ENCODE measurements at places on chromosomes 3 and 15.

- DNase-seq = peak; percentile 38
These were observed 36.7 kb upstream of the SECISBP2L start for GRCh38 chr15:49082960-49083359.

DNA sequence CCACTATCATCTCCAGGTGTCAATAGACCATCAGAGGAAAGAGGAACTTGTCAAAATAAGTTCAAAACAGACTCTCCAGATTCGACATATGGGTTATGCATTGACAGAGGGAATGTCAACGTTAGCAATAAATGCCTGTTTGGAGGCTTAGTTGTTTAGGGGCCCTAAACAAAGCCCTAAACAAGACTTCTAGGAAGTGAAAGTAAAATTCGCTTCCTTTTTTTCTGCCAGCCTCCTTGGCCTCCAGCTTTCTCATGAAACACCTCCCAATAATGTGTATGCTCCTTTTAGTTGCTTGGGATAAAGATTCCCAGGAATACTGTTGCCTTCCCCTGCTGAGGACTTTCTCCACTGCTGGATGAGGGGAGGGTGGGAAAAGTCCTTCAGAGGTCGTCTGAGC lies 70.9 kb upstream of the ARNT2 start:
- no peak for DNase-seq

DNA sequence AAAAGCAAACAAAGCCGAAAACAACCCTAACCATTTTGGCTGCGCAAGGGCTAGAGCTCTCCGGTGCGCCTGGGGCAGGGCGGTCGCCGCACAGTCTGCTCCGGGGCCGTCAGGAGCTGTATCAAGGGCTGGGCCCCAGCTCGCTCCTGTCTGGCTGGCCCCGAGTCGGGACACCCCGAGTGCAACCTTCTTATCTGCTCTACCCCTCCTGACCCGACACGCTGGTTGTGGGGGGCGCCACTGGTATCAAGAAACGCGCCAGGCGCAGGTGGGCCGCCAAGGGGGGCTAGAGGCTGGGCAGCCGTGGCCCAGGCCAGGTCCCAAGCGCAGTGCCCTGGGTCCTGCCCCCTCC lies 36.0 kb downstream of the NR2F2 start:
- DNase-seq = no peak

DNA sequence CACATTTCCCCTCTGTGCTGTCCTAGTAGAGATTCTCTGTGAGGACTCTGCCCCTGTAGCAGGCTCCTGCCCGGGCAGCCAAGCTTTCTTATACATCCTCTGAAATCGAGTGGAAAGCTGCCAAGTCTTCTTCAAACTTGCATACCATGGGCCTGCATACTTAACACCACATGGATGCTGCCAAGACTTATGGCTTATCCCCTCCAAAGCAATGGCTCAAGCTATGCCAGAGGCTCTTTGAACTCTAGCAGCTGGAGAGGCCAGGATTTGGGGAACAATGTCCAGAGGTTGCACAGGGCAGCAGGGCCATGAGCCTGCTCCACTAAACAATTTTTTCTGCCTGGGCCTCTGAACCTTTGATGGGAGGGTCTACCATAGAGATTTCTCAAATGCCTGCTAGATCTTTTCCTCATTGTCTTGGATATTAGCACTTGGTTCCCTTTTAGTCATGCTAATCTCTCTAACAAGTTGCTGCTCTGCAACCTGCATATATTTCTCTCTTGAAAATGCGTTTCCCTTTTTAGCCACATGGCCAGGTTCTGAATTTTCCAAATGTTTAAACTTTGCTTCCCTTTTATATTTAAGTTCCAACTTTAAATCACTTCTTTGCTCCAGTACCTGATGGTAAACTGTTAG lies 6.1 kb upstream of the PLSCR4 start:
- peak; percentile 14 for DNase-seq

- no peak for DNase-seq
These were observed 4.3 kb downstream of the ISL2 start for GRCh38 chr15:76340803-76341365.

GRCh38 chr3:105422645-105423044 lies 55.9 kb downstream of the ALCAM start:
- DNase-seq = no peak

DNA sequence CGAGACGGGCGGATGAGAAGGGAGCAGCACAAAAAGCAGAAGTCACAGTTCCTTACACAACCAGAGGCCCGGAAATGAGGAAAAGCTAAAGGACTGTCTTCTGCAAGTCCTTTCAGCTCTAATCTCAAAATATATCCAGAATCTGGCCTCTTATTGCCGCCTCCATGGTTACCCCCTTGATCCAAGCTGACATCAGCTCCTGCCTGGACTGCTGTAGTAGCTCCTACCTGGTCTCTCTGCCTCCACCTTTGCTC lies 324.0 kb upstream of the ROPN1 start:
- DNase-seq = no peak

GRCh38 chr3:150543531-150543930 lies 2.8 kb downstream of the SERP1 start:
- DNase-seq = no peak

DNA sequence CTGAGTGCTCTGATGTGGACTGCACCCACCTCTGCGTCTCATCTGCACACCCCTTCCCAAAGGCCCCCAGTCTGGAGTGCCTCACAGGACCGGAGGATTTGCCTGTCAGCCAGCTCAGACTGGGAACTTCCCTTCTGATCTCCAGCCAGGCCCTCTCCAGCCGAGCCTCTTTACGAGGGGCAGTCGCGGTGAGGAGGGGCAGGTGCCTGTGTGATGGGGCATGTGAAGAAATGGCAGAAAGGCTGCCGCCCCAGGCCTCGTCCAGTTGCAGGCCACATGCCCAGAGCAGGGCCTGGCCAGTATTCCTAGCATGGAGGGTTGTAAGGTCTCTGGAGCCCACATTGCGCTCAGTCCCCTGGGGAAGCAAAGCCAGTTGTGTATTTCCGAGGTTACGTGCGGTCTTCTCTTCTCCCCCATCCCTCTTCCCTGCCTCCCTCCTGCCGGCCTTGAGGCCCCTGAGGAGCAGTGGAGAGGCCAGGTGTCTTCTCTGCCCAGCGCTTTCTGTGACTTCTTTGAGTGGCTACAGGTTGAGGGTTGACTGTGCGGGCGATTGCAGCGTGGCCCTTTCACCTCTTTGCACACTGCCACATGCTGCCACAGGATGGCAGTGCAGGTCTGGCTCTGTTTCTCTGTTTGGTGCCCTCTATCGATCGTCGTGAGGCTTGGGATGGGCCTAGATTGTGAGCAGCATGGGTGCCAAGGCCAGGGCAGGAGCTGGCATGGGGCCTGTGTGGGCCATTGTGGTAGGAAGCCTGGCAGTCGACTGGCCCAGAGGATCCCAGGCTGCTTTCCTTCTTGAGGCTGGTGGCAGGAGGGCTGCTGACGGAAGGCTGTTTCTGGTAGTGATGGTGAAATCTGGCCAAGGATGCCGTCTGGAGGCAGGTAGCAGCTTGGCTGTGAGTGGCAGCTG lies 5.3 kb downstream of the CLK3 start:
- peak; percentile 64 for DNase-seq

GRCh38 chr3:128235207-128235926 lies 82.1 kb downstream of the EEFSEC start:
- no peak for DNase-seq

- no peak for DNase-seq
These were observed 295.2 kb upstream of the WNT5A start for GRCh38 chr3:55782351-55782750.

- peak; percentile 45 for DNase-seq
These were observed 1.3 kb downstream of the ATP13A3 start for GRCh38 chr3:194485468-194485880.

DNA sequence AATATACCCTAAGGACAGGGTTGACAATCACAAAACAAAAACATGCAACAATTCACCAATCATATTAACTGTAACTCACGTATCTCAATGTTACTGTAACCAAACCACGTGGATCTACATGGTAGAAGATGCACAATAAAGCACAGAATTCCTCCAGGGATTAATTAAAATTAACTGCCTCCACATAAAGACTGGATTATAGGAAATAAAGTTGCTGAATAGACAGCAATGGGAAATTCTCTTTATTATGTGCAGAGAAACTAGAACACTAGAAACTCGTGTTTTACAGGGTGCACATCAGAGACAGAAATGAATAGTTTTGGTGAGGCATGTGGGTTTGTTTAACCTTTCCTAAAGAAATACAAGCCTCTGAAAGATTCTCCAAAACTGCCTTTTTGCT lies 696.3 kb downstream of the EPHA3 start:
- DNase-seq = no peak

DNA sequence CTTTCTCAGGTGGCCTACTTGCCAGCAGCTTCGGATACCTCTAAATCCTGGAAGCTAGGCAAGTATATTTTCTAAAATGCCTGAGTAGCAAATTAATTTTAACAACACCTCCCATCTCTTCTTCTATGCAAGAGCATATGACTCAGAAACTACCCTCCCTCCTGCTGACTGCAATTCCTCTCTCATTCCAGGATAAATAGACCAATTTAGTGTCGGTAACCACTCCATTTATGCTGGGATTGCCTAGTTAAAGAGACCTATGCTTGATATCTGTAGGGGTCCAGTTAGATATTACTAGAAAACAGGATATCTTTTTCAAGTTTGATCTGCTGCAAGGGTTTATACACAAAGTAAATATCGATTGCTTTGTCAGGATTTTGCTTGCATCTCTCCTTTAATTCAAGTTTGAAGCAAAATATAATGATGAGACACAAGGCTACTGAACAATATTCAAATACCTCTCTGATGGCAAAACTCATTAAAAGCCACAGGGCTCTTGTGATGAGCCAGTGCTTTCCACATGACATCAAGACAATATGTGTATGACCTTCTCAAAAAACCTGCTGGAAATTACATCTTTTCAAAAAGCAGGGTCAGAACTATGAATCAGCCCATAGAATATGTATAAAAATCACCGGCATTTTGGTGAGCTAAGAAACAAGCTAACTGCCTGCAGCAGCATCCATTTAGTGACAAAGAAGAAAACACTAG lies 491.6 kb upstream of the NECTIN3 start:
- peak; percentile 80 for DNase-seq

GRCh38 chr15:28942046-28942445 lies 56.3 kb downstream of the APBA2 start:
- no peak for DNase-seq

DNA sequence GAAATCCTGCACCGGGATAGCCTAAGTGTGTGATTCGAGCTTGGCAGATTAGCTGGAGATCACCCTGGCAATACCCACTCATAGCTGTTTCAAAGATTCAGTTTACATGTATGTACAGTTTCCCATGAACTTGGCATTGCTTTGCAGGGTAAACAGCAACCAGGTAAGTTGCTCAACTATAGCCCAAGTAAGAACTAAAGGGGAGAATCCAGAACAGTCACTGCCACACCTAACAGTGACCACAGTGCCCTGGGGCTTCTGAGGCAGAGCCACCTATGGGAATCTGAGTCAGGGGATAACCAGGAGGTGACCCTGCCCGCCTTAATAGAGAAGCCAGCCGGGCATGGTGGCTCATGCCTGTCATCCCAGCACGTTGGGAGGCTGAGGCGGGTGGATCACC lies 15.9 kb downstream of the CDAN1 start:
- DNase-seq = no peak

DNA sequence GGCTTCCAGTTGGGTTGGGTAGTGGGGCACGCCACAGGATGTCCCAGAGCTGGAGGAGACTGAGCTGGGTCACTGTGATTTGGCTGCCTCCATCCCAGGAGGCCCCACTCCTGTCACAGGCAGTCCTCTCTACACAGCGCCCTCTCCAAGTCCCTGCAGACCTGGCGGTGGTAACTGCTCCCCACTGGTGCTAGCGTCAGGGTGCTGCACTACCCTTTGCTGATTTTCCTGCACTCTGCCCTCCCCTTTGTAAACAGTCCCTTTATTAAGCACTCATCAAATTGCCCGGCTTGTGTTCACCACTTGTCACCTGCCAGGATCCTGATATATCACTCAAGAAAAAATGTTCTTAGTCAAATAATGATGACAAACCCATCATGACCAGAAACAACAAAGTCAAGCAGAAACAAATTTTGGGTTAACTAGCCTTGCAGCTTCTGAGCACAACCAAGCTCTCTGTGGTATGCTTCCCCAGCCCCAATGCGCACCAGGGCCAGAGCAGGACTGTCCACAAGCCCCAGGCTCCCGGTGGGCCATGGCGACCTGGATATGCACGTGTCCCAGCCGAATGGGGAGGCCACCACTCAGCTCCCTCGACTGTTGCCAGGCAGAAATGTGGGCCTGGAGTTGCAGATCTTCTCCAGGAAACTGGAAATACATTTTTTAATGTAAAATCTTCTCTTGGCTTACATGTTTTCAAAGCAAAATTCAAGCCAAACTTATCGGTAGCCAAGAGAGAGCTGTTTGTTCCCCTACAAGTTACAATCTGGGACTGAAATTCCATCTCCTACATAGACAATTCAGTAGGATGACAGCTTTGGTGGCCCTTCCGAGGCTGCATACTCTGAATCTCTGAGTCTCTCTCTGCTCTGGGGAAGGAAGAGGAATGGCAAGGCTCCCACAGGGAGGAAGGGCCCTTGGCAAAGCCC lies 24.5 kb downstream of the MEGF11 start:
- no peak for DNase-seq

GRCh38 chr3:126773167-126773566 lies 69.1 kb downstream of the CHCHD6 start:
- DNase-seq = no peak

DNA sequence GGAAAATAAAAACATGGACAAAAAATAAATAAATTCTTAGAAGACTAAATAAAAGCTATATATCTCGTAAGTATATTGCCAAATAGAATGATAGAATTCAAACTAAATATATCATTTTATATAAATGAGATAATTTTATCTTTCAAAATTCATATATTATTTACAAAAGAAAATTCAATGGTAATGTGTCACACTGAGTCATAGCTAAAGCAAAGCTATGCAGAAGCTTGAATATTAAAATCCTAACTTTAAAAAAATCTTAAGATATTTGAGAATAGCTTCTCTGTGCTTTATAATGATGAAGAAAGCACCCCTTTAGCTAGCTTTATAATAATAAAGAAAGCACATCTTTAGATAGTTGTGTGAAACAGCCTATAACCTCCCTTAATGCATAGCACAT lies 1010.8 kb downstream of the OTOL1 start:
- no peak for DNase-seq

DNA sequence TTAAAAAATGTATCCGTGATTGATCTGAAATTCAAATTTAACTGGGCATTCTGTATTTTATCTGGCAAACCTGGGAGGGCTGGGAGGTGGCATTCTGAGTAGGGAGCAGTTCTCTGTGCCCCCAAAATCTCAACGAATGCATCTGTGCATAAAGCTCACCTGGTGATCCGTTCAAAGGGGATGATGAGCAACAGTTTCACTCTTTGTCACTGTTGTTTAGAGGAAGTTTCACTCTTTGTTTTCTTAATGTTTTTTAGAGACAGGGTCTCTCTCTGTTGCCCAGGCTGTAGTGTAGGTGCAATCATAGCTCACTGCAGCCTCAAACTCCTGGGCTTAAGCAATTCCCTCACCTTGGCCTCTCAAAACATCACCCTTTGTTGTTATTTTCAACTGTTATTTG lies 186.7 kb downstream of the SSR3 start:
- DNase-seq = no peak

- no peak for DNase-seq
These were observed 1.8 kb downstream of the ARNT2 start for GRCh38 chr15:80405970-80406369.

Measured in astrocyte of the spinal cord (primary cell).